NCI-H2081 treated with DMSO at 0.1 percent for 48 hours (cell line): ENCODE measurements at places on chromosomes 4 and X.

- DNase-seq, result no peak
These were observed 227.5 kb downstream of the MGST2 start for GRCh38 chr4:139892973-139893736.

- DNase-seq, result no peak
These were observed 13.7 kb downstream of the BCORL1 start for GRCh38 chrX:129996120-129996519.

GRCh38 chr4:3700223-3700622 is 66.0 kb upstream of the ADRA2C start:
- DNase-seq, result no peak

- no peak for DNase-seq
These were observed 5.0 kb upstream of the MMAA start for GRCh38 chr4:145614233-145614610.

DNA sequence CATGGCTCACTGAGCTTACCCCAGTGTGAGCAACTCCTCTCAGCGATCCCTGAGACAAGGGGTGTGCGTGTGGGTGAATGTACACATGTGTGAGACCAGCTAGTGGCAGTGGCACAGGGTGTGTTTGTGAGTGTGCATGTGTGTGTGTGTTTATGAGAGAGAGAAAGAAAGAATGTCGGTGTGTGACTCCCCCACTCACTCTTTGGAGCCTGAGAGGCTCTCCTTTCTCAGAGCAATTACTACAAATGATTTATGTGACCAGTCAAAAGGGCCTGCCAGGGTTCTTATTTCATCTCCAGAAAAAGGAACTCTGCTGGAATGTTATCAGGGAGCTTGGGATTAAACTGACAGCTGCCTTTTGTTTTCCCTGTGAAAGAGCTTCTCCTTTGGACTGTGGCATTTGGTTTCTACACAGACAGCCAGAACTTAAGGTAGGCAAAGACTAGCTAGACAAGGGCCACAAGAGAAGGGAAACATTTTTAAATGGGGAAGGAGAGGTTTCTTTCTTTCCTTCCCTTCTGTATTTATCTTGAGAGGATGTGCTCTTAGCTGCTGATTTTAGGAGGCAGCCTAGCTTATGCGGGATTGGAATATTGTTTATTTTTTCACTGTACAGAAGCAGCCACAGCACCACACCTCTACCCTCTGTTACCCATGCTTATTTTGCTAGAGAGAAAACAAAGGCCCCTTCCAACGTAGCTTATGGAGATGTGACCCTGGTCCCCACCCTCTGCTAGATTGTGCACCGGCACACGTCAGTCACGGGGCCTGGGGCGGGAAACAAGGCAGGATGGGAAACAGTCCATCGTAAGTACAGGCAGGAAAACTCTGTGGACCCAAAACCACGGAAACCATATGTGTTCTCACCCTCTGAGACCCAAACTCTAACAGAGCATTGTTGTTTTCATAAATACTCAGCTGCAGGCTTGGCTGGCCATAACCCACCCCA is 143.5 kb downstream of the MGST2 start:
- no peak for DNase-seq

GRCh38 chrX:103453655-103454054 is 65.6 kb downstream of the RAB40A start:
- no peak for DNase-seq

DNA sequence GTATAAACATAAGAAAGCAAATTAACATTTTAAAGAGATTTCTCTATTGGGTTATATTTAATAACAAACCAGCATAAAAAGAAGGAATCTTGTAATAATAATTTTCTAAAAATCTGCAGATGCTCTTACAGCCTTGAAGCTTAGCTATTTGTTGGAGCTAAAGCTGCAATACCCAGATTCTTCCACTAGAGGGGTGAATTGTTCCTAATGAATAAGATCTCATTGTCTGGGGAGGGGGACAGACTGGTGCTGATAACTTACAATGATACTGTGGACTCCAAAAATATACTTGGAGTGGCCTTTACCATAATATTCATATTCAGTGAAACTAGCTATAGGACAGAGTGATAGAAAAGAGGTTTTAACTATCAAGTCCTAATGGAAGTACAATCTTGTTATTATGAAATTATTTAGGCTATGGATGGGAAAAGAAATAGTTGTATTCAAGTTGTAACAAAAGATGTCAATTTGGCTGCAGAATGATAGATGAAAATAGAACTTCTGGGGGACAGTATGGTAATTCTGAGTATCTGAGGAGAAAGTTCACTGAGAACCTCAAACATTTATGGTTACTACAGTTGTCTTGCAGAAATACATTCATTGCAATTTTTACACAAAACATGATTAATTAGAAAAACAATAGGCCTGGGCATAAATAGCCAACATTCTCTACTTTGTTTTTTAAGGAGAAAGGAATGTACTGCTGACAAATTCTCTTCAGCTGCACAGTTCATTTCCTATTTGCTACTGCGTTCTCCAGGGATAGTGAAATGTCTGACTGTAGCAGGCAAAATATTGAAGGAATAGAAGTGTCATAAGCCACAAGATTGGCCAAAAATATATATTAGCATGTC is 443.3 kb downstream of the GBA3 start:
- DNase-seq, result peak; percentile 46
